Nucleus accumbens (tissue), 56 donors: ENCODE measurements at places on chromosomes 1 and 21.

DNA sequence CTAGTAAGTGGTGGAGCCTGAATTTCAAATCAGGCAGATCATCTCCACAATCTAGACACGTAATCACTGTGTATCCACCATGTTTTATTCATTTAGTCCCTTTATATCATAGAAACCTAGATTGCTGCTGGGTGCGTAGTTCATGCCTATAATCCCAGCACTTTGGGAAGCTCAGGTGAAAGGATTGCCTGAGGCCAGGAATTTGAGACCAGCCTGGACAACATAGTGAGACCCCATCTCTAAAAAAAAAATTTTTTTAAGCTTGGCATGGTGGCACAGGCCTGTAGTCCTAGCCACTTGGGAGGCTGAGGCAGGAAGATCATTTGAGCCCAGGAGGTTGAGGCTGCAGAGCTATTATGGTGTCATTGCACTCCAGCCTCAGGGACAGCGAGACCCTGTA, 10.1 kb downstream of the MED18 start:
- no peak for DNase-seq

DNA sequence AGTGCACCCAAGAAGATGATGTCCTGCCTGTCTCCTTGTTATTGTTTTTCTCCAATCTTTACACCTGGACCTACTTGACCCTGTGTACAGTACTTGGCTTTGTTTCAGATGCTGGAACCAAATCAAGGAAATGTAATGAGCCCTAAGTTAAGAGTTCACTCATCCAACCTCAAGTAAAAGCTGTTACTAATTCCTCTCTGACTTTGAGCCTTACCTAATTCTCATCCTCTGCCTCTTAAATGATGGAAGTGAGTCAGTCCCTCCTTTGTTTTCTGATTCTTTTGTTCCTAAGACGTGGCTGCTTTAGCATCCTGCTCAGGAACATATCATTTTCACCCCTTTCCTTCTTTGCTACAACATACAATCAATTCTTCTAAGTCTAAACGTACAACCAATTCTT, 15.3 kb upstream of the PLA2G4A start:
- DNase-seq, result no peak

DNA sequence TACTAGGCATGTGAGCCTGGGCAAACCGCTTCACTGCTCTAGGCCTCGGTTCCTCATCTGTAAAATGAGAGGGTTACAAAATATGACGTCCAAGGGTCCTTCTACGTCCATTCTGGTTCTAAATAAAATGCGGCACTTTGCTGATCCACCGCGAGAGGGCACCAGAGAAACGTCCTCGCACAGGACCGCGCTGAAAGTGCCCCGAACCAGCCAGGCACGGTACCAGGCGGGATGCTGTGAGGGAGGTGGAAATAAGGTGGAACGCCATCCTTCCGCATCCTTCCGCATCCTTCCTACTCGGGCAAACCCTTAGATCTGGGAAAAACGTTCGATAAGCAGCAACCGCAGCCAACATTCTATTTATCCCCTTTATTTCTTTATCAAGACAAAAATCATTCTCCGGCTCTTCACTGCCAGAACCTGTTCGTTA, 60.3 kb upstream of the KRTAP19-8 start:
- DNase-seq, result peak; percentile 34

DNA sequence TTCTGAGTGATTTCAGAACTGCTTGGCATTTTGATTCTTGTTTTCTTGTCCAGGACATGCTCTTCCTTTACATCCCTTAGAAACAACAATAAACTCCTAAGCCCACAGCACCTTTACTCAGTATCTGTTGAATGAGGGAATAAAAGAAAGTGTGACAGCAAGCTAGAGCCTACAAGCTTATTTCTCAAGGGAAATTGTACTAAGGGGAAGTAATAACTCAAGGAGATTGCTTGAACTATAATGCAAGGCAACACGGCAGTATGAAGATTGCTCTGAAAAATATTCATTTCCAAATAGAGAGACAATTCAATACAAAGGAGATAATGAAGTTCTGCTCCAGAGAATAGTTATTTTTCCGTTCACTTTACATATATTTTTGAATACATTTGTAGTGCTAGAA, 6.5 kb downstream of the OR6P1 start:
- DNase-seq, result no peak

GRCh38 chr1:158310623-158311022, 20.7 kb downstream of the CD1B start:
- no peak for DNase-seq

GRCh38 chr1:1032424-1032823, 12.5 kb downstream of the AGRN start:
- peak; percentile 23 for DNase-seq

GRCh38 chr1:232912845-232913580, 37.4 kb upstream of the NTPCR start:
- no peak for DNase-seq

GRCh38 chr1:18681423-18681835, 50.8 kb downstream of the PAX7 start:
- no peak for DNase-seq

GRCh38 chr1:59579222-59579621, 235.5 kb upstream of the HOOK1 start:
- no peak for DNase-seq

DNA sequence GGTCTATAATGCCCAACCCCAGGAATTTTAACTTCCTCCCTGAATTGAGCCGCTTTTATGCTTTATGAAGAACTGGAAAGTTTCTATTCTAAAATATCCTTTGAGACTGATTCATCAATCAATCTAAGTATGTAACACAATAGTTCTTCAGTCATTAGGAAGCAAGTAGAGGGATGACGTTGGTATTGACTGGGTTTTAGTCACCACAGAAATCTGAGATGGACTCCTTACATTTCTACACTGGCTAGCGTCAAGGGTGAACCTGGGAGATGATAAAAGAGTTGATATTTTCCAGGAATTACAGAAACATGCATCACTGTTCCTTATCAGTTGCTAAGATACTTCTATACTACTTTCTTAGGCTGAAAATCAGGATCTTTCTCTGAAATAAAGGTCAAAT, 308.0 kb downstream of the HMCN1 start:
- DNase-seq, result no peak

- no peak for DNase-seq
Measured at GRCh38 chr1:81165963-81166362, 634.8 kb upstream of the ADGRL2 start.

DNA sequence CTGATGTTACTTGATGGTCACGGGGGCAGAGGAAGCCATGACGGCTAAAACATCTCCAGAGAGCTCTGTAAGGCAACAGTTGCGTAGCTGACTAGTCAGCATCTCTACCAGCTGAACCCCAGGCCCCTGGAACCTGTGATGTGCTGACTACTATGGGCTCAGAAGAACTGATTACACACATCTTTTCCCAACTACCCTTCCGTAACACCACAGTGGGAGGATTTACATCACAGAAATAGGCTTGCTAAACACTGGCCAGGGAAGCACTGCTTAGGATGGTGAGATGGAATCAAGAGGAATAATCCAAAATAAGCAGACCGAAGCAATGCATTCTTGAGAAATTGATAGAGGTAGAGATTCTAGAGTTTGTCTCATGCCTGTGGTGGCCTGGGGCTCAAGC, 122.5 kb downstream of the SMYD2 start:
- no peak for DNase-seq

GRCh38 chr1:109873278-109874175, 37.1 kb upstream of the CSF1 start:
- DNase-seq, result no peak

- no peak for DNase-seq
Measured at GRCh38 chr21:41823166-41823565, 56.0 kb downstream of the PRDM15 start.
